ENCODE measurements at places on chromosomes 3 and 15.

- DNase-seq: no peak
- H3K27me3 ChIP-seq: no peaks in the 10 kb centered on the region
- no peak overlapping the region for H3K27ac ChIP-seq
- no peak overlapping the region for H3K4me3 ChIP-seq
Observed at GRCh38 chr15:88814393-88814792, 11.2 kb downstream of the ACAN start.

- H3K4me3 ChIP-seq: peak within 1 kb of the TSS; percentile 87
- H3K27ac ChIP-seq: peak within 1 kb of the TSS; percentile 81
- H3K36me3 ChIP-seq: no peaks in the 10 kb centered on the region
- H3K4me1 ChIP-seq: peaks cover 30% of the 10 kb centered on the region
- peaks cover 10% of the 10 kb centered on the region for H3K27me3 ChIP-seq
Observed at GRCh38 chr3:112086076-112086854, at the start of gene C3orf52. Gene C3orf52, plus strand, starts transcription at chr3:112086389. Its CDS starts 19 bp downstream, at chr3:112086408.

- no peak overlapping the region for H3K4me3 ChIP-seq
- no peak for DNase-seq
- H3K36me3 ChIP-seq: no peaks in the 10 kb centered on the region
- no peak overlapping the region for H3K27ac ChIP-seq
- H3K27me3 ChIP-seq: no peaks in the 10 kb centered on the region
- no peaks in the 10 kb centered on the region for H3K4me1 ChIP-seq
Observed at GRCh38 chr3:58776231-58776630, 109.7 kb upstream of the FAM3D start.

- peak overlapping the region; percentile 100 for H3K4me3 ChIP-seq
- peak overlapping the region; percentile 97 for H3K27ac ChIP-seq
- no peaks in the 10 kb centered on the region for H3K27me3 ChIP-seq
- H3K36me3 ChIP-seq: peaks cover 11% of the 10 kb centered on the region
- peaks cover 11% of the 10 kb centered on the region for H3K4me1 ChIP-seq
Observed at GRCh38 chr3:88149101-88149508, 654 bp upstream of the C3orf38 start.

DNA sequence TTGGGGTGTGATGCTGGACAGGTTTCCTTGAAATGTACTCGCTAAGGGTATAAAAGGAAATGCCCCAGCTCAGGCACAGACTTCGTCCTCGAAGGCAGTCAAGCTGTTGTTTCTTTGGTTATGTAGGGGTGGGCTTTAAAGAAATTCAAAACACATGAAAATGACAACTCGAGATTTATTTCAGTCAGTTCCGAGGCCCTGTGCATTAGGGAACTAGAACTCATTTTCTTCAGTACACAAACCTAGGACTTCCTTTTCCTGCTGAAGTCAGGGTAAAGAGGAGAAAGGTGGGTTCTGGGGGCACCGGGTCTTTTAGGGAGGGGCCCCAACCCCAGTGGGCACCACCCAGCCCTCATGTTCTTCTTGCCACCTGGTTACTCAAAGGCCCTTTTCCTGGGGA, 7.7 kb downstream of the CCR9 start:
- DNase-seq: no peak
- peak overlapping the region; percentile 40 for H3K4me3 ChIP-seq
- peaks cover 73% of the 10 kb centered on the region for H3K36me3 ChIP-seq
- H3K27ac ChIP-seq: peak overlapping the region; percentile 84
- H3K27me3 ChIP-seq: no peaks in the 10 kb centered on the region

DNA sequence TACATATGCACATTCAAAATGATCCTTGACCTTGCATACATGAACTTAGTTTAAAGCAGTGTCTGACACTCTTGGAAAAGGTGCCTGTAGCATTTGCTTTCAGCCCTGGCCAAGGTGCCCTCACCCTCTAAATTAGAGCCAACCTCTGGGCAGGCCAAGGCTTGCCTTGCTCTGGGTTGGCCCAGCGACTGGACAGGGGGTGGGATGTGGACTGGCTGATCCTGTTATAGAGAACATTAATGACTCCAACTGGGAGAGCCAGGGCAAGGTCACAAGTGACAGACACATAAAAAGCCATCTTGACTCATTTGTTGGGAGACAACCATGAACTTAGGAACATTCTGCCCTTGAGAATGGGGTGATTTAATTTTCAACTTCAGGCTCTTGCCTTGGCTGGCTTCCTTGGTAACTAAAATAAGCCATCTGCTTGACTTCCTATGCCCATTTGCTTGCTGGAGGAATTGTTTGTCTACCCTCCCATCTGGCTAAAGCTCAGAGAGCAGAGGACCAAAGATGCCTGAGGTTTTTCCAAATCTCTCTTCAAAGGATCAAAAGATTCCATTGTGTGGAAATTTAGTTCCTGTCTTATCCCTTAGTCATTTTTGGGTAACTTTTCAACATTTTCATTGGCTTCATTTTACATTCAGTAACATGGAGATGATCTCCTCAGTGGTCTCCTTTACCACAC, 403.7 kb downstream of the SOX2 start:
- no peak overlapping the region for H3K27ac ChIP-seq
- DNase-seq: no peak
- H3K4me3 ChIP-seq: no peak overlapping the region
- no peaks in the 10 kb centered on the region for H3K27me3 ChIP-seq

- H3K36me3 ChIP-seq: no peaks in the 10 kb centered on the region
- no peaks in the 10 kb centered on the region for H3K27me3 ChIP-seq
- no peak overlapping the region for H3K27ac ChIP-seq
- no peaks in the 10 kb centered on the region for H3K4me1 ChIP-seq
Observed at GRCh38 chr3:179181993-179182551, 33.9 kb downstream of the PIK3CA start.

DNA sequence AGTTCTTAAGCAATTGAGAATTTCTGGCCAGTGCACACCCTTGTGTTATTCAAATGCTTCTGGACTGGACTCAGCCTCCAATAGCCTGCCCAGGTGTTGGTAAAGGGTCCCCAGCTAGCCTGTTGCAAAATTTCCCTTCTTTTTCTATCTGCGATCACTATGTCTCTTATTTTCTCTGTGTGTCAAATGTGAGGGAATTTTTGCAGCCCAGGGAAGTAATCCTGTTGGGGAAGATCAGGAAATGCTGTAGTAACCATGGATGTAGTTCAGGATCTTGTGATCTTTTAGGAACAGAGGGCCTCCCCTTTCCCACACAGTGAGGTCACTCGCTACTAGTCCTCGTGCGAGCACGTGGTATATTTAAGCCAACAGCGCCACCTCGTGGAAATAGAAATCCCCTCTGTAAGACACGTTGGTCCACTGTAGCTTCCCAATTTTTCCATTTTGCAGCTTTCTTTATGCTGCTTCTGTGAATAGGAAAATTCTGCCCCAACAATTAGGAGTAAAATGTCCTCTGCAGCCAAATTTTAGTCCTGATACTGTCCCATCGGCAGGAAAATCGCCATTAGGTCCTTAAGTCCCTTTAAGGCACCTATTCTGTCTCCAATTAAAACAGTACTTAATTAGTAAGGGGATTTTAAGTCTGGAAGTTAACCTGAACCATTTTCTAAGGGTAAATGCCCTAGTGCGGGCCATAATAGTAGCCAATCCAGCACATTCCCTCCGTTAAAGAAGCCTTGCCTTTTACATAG, 4.0 kb upstream of the SMCO1 start:
- no peaks in the 10 kb centered on the region for H3K27me3 ChIP-seq
- no peaks in the 10 kb centered on the region for H3K4me1 ChIP-seq
- H3K4me3 ChIP-seq: no peak overlapping the region
- no peak for DNase-seq

DNA sequence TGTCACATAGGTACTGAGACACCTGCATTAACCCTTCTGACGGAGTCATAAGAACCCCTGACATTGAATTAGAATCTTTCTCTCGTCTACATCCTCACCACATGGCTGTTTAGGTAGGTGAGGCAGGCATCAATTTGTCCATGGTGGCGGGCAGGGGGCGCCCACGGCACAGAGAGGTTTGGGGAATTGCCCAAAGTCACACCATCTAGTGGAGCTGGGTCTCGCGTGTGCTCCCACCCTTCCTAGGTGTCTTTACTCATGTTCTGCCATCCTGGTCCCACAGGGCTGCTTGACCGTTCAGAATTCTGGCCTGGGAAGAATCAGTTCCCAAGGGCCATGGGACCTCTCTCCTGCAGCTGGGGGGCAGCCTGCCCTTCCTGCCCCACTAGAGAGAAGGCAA, 14.7 kb upstream of the DLL4 start:
- no peaks in the 10 kb centered on the region for H3K4me1 ChIP-seq
- no peak overlapping the region for H3K27ac ChIP-seq
- no peaks in the 10 kb centered on the region for H3K27me3 ChIP-seq
- H3K36me3 ChIP-seq: no peaks in the 10 kb centered on the region

DNA sequence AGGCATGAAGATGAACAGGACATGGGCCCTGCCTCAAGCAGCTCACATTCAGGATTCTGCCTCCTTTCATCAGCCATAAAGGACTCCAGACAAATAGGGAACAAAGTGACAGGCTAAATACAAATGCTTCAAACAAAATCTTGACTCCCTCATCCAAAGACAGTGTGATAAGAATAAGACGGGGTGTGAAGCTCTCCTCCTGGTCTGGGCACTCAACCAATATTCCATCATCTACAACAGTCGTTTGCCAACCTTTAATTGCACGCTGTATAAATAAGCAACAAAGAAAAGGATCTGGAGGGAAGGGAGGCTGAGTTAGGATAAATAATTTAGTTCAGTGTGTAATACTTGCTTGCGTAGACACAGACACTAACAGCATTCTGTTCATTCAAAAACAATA, 5.4 kb downstream of the CCDC54 start:
- DNase-seq: no peak
- no peak overlapping the region for H3K4me3 ChIP-seq
- H3K27me3 ChIP-seq: no peaks in the 10 kb centered on the region
- H3K27ac ChIP-seq: no peak overlapping the region

GRCh38 chr15:68587769-68588385, 9.1 kb downstream of the CORO2B start:
- H3K4me3 ChIP-seq: no peak overlapping the region
- no peak for DNase-seq
- no peak overlapping the region for H3K27ac ChIP-seq
- H3K27me3 ChIP-seq: no peaks in the 10 kb centered on the region

DNA sequence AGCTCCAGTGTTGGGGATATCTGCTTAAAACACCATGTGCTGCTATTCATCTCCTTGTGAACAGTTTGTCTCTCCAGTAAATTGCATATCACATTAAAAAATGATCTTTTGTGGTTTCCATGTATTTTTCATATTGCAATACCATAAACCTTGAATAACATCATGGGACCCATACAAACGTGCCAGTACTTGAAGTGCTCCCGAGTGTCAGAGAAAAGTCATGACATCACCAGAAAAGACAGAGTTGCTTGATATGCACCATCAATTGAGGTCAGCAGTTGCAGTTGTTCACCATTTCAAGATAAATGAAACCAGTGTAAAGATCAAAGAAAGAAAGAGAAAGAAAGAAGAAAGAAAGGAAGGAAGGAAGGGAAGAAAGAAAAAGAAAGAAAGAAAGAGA, 278.6 kb downstream of the ZNF621 start:
- H3K27me3 ChIP-seq: no peaks in the 10 kb centered on the region
- H3K4me3 ChIP-seq: no peak overlapping the region
- no peaks in the 10 kb centered on the region for H3K36me3 ChIP-seq
- no peak for DNase-seq
- no peaks in the 10 kb centered on the region for H3K4me1 ChIP-seq
- no peak overlapping the region for H3K27ac ChIP-seq

DNA sequence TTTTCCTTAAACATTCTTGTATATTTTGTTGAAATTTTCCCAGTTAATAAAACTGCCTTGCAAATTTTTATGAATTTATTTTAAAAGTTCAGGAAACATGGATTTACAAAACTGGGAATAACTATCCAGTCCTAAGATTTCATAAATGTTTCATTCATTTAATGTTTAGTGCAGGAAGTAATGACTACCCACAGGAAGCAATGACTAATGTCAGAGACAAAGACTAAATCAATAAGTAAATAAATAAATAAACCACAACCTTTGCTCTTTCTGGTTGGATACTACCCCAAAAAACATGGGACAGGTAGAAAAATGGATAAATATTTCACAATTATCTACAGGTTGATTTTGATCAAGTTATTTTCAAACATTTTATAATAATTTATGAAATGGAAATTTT, 48.8 kb upstream of the TMCO5A start:
- H3K27me3 ChIP-seq: no peaks in the 10 kb centered on the region
- H3K4me1 ChIP-seq: no peaks in the 10 kb centered on the region
- no peak overlapping the region for H3K4me3 ChIP-seq

DNA sequence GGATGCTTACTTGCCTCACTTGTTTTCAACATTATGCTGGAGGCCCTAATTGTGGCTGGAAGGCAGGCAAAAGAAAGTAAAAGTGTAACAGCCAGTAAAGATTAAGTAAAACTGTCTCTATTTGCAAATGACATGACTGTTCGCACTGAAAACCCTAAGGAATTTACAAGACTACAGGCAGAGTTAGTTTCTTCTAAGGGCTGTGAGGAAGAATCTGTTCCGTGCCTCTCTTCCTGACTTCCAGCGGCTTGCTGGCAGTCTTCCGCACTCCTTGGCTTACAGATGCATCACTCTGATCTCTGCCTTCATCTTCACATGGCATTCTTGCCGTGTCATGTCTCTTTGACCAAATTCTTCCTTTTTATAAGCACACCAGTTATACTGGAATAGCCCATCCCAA, 86.1 kb downstream of the DLG1 start:
- no peaks in the 10 kb centered on the region for H3K36me3 ChIP-seq
- H3K4me3 ChIP-seq: no peak overlapping the region
- no peak for DNase-seq
- no peak overlapping the region for H3K27ac ChIP-seq
- no peaks in the 10 kb centered on the region for H3K27me3 ChIP-seq

DNA sequence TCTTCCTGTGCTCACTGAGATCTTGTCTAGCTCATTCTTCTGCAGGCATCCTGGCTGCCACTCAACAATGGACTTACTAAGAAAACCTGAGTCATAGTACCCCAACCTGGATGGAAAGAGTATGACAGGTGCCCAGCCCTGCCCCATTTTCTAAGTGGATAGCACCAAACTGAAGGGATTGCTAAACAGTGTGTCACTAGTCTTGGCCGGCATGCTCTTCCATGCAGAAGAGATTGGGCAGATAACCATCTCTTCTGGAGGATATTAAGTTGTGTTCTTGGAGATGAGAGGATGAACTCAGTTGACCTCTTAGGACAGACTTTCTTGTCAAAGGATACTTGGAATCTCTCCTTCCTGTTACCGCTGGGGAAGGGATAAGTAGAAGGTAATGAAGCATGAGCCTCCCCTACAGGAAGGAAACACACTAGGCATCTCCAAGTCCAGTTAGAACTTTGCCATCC, 797.5 kb downstream of the AGBL1 start:
- H3K27me3 ChIP-seq: no peaks in the 10 kb centered on the region
- no peaks in the 10 kb centered on the region for H3K36me3 ChIP-seq
- DNase-seq: no peak
- H3K4me1 ChIP-seq: no peaks in the 10 kb centered on the region
- H3K4me3 ChIP-seq: no peak overlapping the region

DNA sequence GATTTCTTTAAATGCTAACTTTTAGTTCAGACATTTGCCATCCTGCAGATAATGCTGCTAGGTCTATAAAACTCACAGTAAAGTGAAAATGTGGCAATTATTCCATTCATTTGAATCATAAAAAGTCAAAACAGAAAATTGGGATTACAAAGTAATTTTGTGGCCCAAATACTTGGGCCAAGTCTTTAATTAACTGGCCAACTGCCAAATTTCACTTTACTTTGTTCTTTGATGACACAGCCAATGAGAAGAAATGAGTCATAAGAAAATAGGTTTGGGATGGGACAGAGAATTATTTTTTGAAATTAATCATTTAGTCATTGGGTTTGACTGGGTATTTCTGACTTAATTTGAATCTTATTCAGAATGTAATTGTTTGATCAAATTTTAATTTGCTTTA, 89.8 kb upstream of the SLC2A2 start:
- no peaks in the 10 kb centered on the region for H3K36me3 ChIP-seq
- no peak overlapping the region for H3K4me3 ChIP-seq
- no peaks in the 10 kb centered on the region for H3K4me1 ChIP-seq
- H3K27me3 ChIP-seq: no peaks in the 10 kb centered on the region

Data from thymus (tissue), 14 donors.